ENCODE measurements at places on chromosomes 1 and 21.

DNA sequence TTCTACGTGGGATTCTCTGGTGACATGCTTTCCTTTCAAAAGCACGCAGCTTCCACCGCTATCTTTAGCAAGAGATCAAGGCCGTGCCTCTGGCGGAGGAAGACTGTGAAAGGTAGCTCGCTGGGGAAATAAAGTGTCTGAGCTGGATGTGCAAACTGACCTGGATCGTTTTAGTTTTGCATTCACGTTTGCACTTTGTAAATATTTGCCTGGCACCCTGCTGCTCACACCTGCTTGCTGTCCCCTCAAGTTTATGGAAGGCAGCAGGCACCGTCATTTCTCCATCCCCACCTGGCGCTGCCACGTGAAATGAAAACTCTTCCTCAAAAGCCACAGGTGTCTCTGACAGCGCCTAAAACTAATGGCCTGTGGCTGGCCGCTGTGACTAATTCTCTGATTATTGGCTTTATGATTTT is 44.0 kb upstream of the TARDBP start:
- peak; percentile 50 for DNase-seq

DNA sequence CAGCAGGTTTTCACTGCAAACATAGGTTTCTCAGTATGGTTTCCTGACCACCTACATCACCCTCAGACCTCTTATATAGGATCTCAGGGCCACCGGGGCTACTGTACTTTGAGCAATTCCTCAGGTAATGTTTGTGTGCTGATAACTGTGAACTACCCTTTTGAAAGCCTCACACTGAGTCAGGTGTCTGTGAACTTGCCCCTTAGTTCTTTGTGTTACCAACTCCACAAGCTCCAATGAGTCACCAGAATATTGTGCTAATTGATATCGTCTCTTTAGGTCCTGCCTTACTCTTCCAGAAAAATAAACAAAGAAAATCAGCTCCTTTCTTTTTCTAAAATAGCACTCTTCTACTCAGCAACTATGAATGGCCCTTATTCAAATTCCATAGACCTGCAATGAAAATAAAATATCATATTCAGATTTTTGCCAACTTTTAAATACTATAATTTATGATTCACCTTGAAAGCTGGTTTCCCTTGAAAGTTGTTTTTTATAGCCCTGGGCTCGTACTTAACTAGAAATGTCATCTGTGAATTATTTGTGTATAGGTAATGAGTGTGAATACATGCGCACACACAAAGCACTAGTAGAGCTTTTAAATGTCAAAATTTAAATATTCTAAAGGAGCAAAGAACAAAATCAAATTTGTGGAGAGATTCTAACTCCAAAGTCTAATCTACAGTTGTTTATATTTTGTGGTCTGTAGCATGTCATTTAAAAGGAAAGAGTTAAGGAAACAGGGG is 88.1 kb upstream of the WARS2 start:
- DNase-seq, result no peak

DNA sequence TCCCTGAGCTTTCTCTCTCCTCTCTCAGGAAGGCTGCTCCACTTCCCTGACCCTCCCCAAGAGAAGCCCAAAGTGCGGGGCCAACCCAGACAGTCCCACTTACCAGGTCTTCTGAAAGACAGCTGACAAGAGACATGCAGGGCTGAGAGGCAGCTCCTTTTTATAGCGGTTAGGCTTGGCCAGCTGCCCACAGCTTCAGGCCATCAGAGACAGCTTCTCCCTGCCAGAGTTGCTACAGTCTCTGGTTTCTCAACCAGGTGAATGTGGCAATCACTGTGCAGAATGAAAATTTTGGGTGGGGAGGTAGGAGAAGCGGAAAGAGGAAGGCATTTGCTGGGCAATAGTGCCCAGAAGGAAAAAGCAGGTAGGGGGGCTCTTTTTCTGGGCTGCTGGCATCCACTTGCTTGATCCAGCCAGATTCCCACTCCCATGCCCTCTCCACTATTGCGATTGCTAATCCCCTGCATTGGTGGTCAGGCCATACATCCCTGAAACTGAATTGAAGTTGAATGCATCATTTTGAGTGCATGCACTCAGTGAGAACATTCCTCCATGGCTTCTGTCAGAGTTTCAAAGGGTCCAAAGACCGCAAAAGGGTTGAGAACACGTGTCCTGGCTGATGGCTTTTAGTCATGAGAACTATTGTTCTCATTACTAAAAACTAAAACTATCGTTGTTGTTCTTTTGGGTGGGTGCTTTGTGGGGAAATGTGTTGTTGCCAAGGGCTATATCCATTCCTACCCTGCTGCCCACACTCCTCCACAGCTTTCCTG is at the start of gene S100A8:
TSS of gene S100A8 (minus strand) at position 136 of the 773 bp plus-strand sequence. CDS start 538 bp downstream, outside the sequence.
- peak; percentile 36 for DNase-seq

DNA sequence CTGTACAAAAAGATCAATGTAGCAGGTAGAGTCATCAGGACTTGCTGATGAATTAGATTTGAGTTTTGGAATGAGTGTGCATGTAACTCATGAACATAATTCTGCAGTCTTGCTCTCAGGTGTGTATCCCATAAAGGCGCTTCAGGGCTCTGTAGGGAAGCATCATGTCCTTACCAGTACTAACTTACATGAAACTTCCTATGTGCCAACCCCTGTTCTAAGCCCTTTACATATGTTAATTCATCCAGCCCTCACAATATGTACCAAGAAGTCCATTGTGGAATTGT is 2.1 kb upstream of the FCRLB start:
- DNase-seq, result no peak

GRCh38 chr1:181504399-181504842 is 21.1 kb downstream of the CACNA1E start:
- no peak for DNase-seq

GRCh38 chr1:25866288-25866687 is 7.0 kb upstream of the AUNIP start:
- no peak for DNase-seq

DNA sequence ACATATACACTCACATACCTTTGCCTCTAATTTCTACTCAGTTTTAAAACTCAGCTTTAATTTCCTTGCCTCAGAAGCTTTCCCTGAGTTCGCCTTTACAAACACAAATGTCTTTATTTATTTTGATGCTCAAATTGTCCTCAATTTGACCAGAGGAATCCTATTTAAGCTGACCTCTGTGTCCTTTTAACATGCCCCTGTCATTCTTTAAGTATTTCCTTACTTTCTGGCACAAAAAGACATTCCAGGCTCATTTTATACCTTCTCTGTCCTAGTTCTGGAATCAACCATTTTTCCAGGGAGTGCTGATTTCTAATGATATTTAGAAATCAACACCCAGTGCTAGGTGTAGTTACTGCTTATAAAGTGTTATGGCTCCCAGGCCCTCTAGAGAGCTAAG is 82.5 kb downstream of the OSBPL9 start:
- DNase-seq, result no peak

DNA sequence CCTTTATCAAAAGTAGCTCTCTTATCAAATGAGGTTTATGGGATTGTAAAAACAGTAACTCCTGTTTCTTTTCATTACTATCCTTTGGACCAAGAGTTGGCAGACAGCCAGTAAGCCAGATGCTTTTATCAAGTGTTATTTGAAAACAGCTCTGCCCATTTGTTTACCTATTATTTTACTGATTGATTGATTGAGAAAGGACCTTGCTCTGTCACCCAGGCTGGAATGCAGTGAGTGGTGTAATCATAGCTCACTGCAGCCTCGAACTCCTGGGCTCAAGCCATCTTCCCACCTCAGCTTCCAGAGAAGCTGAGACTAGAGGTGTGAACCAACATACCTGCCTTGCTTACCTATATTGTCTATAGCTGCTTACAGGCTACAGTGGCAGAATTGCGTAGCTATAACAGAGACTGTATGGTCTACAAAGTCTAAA is 3.6 kb downstream of the PRKAB2 start:
- DNase-seq, result peak; percentile 81

DNA sequence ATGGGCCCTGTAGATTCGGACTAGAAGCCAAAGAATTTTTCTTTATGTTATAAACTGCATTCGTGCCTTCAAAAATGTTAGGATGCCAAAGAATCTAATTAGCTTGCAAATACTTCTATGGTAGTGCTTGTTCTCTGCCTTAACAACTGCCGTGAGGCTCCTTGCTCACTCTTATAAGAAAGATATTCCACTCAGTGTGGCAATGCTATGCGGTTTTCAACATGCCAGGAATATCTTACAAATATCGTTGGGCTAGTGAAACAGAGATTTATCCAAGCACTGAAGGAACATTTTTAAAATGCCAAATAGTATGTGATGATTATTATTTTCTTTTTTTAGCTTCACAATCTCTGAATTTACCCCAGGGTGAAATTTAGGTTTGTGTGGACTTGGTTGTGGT is 198.2 kb downstream of the GREM2 start:
- no peak for DNase-seq

DNA sequence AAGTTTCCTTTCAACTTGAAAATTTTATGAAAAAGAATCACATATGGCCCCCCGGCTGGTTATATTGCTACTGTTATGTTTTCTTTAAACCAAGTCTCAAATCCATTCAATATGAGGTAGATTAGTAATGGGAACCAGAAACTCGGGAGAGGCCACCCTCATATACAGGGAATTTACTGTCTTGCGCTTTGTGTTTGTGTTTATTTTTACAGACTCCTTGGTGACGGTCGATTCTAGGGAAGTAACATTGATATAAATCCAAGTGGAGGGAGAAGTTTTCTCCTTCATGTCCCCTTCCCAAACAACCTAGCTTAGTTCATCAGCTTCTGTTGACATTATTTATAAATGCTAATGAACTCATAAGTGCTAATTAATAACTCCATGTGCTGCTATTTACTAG is 163.5 kb upstream of the LMO4 start:
- no peak for DNase-seq

DNA sequence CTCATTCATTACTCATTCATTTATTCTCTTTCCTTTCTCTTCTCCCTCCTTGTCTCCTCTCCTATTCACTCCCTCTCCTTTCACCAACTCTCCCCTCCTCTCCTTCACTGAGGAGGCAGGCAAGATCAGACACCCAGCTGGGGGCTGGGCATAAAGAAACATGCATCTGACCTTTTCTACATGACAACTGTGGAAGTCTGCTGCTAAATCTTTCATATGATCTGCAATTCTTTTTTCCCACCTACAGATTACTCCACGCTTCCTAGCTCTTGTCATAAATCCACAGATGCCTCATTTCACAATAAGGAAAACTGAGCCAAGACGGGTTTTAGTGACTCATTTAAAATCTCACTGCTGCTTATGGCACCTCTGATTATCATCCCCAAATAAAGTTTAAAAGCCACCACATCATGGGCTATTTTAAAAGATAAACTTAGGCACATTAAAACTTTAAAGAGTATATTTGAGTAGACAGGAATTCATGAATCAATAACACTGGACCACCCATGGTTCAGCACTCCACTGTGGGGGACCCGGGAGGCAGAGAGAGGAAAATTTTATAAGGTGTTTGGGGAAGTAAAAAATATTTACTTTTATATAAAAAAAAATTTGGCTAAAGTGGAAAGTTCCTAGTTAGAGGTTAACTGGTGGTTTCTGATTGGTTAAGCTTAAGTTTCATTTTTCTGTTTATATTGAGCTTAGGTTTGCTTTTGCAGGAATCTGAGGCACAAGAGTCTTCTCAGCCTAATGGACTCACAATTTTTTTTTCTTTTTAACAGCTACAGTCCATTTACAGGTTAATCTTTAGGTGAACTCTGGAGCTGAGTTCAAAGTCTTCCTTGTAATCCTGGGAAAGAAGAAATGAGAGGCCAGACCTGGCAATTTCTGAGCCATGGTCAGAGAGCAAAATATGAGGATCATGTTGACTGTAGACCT is 55.8 kb upstream of the DNAH14 start:
- DNase-seq, result peak; percentile 24

- no peak for DNase-seq
Observed at GRCh38 chr1:234726359-234726943, 116.5 kb upstream of the IRF2BP2 start.

DNA sequence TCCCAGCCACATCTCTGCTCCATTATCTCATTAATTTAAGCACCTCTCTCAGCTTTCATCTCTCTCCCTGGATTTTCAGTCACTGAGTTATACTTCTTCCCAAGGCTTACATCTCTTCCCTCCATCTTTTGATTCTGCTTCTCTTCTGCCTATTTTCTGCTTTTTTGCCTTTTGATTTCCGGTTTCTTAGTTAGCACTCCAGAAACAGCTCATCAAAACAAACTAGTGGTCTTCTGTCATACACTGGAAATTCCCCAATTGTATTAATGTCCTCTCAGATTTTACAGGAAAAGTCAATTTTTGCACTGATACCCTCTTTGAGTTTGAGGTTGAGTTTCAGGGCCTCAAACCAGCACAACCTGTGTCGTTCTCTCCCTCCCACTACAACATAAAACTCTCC is 1.5 kb downstream of the LCE3E start:
- DNase-seq, result no peak

All from colonic mucosa (tissue), 4 donors.